Activated T-cell treated with anti-CD3 and anti-CD28 coated beads for 1 hour (primary cell): ENCODE measurements at places on chromosomes 6 and 20.

DNA sequence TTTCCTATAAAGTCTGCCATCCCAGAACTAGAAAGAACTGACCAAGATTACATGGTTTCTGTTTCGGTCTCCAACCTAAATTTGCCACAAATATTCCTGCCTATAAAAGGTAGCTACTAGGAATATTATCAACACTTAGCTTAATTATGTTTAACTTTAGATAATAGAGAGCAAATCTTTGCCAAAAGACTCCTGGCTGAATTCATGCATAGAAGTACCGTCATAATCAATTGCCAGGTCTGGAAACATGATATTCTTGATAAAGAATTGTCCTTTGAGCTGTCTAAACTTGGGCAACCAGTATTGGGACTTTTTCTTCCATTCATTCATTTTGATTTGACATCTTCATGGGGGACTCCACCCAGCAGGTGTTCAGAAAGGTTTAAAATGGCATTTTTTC is 22.4 kb downstream of the CALHM6 start:
- no peak for DNase-seq

DNA sequence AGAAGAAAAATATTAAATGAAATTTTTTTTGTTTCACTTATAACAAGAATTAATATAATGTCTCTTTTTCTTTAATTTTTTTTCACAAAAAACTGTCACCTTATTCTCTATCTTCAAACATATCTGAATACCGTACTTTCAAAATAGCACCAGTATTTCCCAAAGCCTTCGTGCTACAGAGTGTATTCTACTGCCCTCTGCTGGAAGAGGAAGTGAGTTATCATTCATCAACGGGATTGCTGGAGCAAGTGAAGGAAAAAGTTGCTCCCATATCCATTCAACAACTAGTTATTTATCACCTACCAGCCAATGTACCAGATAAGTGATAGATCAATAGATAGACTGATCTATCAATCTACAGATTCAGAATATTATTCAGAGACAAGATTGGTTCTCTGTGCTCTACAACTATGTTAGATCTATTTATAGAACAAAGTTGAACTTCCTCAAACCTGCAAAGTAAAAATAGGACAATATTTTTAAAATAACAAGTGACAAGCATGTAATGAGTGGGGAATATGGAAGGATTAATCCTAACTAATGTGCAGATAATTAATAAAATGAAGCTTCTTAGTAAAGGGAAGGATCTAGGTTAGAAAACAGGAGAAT is 26.7 kb upstream of the TFAP2B start:
- no peak for DNase-seq

DNA sequence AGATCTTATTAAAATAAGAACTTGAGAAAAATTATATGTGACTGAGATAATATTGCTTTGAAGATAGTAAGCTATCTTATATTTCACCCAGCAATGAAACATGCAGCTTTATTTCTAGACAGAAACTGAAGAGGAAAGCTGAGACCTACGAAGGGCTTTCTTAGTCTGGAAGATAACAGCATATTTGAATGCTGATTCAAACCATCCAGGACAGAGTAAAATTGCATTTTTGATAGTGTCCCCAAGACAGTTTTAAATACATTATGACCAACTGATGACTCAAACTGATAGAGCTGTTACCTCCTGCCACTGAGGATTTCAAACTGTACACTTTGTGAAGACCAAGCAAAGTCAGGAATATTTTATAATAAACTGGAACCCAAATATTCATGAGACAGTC is 409.6 kb downstream of the GRIK2 start:
- no peak for DNase-seq

GRCh38 chr20:7667194-7667593 is 273.1 kb downstream of the HAO1 start:
- DNase-seq, result no peak

GRCh38 chr6:50330963-50331362 is 281.2 kb upstream of the DEFB112 start:
- DNase-seq, result no peak

GRCh38 chr20:16100111-16100510 is 473.1 kb downstream of the KIF16B start:
- no peak for DNase-seq

DNA sequence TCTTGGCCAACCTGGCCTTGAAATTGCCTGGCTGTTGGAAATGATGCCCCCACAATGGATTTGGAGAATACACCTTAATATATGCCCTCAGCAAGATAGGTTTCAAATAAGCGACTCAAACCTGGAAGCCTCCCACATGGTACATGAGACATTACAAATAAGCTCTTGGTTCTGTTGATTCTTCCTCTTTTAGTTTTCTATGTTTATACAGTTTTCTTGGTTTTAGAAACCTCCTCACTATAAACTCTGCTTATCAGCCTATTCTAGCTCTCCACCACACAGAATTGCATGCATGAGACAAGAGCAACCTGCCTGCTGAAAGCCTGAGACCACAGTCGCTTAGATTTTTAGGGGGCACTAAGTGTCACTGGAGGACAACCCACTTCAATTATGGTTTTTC is 108.8 kb upstream of the PREP start:
- no peak for DNase-seq

- no peak for DNase-seq
Measured at GRCh38 chr6:151443454-151443853, 8.5 kb downstream of the RMND1 start.

- DNase-seq, result no peak
Measured at GRCh38 chr6:53054532-53054931, 10.7 kb upstream of the FBXO9 start.

GRCh38 chr6:79079561-79080041 is 1.5 kb upstream of the PHIP start:
- no peak for DNase-seq

- DNase-seq, result no peak
Measured at GRCh38 chr20:57908704-57909630, 199.2 kb upstream of the PMEPA1 start.

GRCh38 chr6:38150681-38151296 is 331.3 kb downstream of the ZFAND3 start:
- DNase-seq, result no peak

DNA sequence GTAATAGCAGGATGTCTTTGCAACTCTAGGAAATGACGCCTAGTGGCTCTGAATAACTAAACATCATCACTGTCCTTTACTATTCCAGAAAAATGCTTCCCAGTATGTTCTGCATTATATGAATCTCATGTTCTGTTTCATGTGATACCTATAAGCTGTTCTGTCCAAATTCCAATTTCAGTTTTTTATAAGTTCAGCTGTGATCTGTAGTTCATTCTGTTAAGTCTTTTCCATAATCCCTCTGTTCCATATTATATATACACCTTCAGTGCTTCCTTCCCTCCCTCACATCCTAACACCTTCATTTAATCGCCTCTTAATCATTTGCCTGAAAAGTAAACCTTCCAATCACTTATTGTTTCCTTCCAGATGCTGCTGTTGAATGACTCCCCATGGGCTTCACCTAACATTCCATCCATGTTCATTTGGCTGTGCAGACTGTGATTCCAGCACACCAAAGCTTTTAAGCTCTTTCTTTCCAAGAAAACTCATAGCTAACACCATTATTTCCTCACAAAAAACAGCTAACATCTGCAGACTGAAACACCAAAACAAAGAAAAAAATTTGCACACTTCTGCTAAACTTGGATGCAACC is 18.6 kb downstream of the HMGCLL1 start:
- no peak for DNase-seq

DNA sequence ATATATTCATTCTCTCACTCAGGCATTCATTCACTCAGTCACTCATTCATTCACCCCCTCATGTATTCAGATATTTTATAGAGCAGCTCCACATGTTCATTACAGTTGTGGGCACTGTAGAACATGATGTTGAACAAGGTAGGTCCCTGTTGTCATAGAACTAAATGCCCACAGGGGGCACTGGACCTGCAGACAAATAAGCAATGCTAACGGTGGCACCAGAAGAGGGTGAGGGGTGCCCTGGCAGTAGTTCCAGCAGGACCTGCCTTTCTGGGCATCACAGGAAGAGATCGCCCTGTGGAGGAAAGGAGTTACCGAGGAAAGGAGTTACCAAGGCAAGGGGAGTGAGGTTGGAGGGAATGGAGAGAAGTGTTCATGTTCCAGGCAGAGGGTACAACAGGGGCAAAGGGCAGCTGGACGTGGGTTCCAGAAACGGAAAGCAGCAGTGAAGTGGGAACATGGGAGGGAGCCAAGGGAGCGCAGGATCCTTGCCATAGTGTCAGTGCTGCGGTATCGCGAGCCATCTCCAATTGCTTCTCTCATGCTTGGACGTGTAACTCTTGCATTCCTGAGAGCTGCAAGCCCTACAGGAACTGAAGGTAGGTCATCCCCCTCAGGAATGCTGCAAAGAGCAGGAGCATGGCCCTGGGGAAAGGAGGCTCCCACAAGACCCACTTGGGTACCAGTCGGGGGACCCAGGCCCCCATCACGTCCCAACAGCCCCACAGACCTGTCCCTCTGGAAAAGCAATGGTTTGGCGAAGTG is 128.2 kb downstream of the EDN3 start:
- DNase-seq, result no peak

DNA sequence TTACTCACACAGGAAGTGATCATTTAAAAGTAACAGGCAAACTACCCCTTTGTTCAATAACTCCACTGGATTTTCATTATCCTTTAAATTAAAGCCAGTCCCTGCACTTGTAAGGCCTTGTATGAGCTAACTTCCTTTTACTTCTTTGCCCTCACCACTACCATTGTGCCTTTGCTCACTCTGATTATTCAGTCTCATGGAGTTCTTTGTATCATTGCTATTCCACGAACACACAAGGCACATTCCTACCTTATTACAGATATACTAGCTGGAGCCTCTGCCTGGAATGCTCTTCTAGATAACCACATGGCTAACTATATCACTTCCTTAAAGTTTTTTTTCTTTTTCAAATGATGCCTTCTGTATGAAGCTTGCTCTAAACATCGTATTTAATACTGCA is 748.6 kb upstream of the HS3ST5 start:
- DNase-seq, result no peak

DNA sequence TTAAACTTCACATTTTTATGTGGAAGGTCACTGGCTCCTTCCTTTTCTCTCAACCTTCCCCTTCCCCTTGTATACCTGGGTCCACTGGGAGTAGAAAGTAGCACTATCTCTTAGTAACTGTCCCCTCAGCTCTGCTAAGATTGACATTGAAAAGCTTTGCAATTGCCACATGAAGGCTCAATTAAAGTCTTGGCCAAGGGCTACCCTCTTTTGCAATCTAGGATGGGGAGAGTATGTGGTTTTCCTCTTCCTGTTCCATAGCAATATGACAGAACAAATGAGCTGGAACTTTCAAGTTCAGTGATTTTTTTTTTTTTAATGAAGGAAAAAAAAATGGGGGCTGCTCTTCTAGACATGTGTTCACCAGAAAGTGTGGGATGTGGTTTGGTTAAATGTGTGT is 37.1 kb downstream of the PROKR2 start:
- DNase-seq, result no peak

DNA sequence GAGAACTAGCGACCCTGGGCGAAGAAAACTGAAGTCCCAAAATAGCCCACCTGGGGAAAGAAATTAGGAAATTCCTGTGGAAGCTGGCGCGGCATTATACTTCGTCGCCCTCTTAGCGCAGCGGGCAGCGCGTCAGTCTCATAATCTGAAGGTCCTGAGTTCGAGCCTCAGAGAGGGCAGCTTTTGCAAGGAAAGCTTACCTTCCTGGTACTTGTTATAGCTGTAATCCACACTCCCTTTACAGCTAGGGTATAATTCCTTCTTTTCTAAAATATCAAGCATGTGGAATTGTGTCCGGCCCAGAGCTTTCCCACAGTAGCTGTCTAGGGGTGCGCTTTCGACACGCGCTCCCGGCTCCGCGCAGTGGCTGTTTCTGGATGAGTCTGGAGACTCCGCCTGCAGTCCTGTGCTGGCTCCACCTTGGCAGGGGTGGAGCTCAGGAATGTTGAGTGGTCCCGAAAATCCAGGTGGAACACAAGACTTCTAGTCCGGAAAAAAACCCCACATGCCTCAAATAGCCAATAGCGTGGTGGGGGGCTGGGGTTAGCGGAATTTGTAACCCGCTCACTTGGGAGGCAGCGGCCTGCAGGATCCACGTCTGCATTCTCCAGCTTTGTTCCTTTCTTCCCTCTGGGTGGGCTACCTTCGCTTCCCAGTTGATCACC is 83.7 kb upstream of the ZNF322 start:
- DNase-seq, result no peak

- DNase-seq, result no peak
Measured at GRCh38 chr6:148708707-148709106, 38.1 kb upstream of the UST start.

DNA sequence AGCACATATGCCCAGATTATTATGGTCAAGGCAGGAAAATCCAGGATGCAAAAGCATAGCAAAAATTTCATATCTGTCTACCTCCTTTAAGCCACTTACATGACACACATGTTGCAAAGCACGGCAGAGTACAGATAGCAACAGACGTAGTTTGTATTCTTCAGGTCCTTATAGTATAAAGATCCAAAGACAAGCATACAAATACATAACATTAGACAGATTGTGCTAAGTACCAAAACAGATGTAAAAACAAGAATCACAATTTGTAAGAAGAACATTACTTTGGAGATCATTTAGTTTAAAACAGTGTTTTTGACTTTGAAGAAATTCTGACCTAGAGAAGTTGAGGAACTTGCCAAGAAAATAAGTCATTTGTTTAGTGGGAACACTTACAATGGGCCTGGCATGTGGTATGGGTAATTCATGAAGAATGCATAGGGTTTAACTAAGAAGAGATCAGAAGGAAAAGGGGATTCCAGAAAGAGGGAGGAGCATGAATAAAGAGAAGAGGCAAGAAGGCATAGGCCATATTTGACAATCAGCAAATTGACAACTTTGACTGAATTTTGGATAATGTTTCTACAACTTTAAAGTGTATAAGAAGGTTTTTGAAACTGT is 30.6 kb upstream of the LMBRD1 start:
- no peak for DNase-seq
